ENCODE measurements at places on chromosomes 2 and 18. TPM values are rescaled to one million over a fixed set of nuclear protein-coding genes. Genes with fewer than 3 reads are reported as not detected.

DNA sequence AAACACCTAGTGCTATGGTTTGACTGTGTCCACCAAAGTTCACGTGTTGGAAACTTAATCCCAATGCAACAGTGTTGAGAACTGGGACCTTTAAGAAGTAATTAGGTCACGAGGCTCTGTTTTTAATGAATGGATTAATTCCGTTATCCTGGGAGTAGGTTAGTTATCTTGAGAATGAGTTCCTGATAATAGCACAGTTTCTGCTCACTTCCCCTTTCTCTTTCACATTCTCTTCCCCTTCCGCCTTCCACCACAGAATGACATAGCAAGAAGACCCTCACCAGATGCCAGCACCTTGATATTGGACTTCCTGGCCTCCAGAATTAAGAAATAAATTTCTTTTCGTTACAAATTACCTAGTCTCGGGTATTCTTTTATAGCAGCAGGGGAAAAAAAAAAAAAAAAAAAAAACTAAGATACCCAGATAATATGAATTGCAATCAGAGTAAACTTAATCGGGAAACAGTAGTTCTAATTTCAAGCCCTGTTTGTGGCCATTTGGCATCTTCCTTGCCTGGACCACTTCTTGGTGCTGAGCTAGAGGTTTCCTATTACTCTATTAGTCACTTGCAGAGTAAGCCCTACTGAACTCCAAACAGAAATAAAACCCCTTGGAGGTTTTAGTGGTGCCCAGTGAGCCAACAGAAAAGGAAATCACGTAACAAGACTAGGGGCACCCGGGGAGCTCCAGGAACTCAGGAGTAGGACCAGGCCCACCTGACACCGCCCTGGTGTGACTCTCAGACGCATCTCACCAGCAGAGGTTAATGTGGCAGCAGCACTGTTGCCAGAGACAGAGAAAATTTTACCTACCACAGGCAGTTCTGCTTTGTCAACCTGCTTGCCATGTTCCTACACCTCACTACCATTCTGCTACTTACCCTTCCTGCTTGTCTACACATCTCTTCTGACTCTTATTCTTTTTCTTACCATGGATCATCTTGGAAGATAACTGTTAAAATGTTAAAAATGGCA is 147.6 kb upstream of the CAB39 start:
- no peak for DNase-seq

DNA sequence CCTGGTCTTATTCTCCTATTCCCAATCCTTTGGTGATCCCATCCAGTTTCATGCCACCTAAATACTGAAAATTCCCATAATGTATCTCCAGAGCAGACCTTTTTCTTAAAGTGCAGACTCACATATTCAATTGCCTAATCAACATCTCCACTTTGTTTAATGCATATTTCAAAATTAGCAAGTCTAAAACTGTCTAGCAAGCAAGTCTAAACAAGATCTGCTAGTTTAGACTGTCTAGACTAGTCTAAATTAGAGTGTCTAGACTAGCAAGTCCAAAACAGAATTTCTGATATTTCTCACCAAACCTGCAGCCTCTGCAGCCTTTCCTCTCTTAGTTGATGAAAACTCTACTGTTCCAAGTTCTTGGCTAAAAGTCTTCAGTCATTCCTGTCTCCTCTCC is 44.6 kb downstream of the THUMPD2 start:
- DNase-seq, result no peak

GRCh38 chr2:148545390-148546256 is 98.9 kb upstream of the EPC2 start:
- DNase-seq, result no peak

GRCh38 chr2:177265824-177266817 is 1.6 kb upstream of the NFE2L2 start:
- no peak for DNase-seq

Gene RTKN
- 47.4 TPM for total RNA-seq

Gene ANO7
- 2.3 TPM for total RNA-seq

Gene NCOA1
- total RNA-seq, result 113 TPM

Gene GRB14
- total RNA-seq, result not detected

Gene OXER1
- total RNA-seq, result 1.8 TPM

Gene AQP12B
- total RNA-seq, result not detected

Gene CTLA4
- total RNA-seq, result 0.10 TPM

Data from SJCRH30 (cell line).